Epithelial cell of proximal tubule (primary cell): ENCODE measurements at places on chromosomes 12 and 14. TPM values are rescaled to one million over a fixed set of nuclear protein-coding genes. Genes with fewer than 3 reads are reported as not detected.

Gene GTF2A1
- total RNA-seq = 9.5 and 13.4 TPM in 2 replicates

Gene GPR68
- total RNA-seq = 1.1 and 1.8 TPM in 2 replicates

Gene OR6C2
- not detected in 2 replicates for total RNA-seq

Gene OTX2
- not detected in 2 replicates for total RNA-seq

Gene SSPN
- total RNA-seq = 0.43 and 1.6 TPM in 2 replicates

Gene TAS2R42
- total RNA-seq = not detected in 2 replicates

Gene MYG1
- total RNA-seq = 65.3 and 70.9 TPM in 2 replicates

Gene TMEM52B
- total RNA-seq = 0.43 TPM in 1 of 2 replicates, not detected in the other
